ENCODE measurements at places on chromosomes 1 and 21.

DNA sequence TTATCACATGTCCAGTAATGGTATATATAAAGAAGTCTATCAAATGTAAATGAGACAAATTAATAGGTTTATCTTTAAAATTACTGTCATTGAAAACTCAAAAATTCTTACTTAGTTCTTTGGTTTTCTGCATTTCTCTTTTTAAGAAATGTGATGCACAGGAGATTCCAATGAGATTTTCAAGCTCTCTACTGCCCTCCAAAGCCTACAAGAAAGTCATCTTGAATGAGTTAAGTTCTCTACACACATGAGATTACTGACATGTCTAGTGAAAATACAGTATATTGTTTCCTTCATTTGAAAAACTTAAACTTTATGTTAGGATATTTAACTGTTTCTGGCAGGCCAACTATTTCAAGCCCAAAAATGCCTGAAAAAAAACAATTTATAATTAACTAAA, 68.8 kb downstream of the ITGB3BP start:
- DNase-seq, result no peak

- no peak for DNase-seq
Measured at GRCh38 chr21:17802572-17802971, 16.6 kb downstream of the C21orf91 start.

- no peak for DNase-seq
Measured at GRCh38 chr21:31656199-31657095, 3.0 kb upstream of the SOD1 start.

DNA sequence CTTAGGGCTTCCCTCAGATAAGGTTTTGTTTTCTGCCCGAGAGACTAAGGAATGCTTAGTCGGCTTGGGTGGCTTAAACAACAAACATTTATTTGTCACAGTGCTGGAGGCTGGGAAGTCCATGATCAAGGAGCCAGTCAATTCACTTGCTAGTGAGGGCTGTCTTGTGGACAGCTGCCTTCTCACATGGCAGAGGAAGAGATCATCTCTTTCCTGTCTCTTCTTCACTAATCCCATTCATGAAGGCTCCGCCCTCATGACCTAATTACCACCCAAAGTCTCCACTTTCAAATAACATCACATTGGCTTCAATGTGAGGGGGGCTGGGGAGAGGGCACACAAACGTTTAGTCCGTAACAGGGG, 50.5 kb upstream of the IL12RB2 start:
- DNase-seq, result no peak

- no peak for DNase-seq
Measured at GRCh38 chr1:17118706-17119075, 560 bp downstream of the PADI2 start.

GRCh38 chr1:3066826-3067225, 2.2 kb upstream of the PRDM16 start:
- no peak for DNase-seq

GRCh38 chr1:99456536-99456935, 189.4 kb upstream of the PALMD start:
- DNase-seq, result no peak

- DNase-seq, result no peak
Measured at GRCh38 chr1:27713139-27713725, 12.5 kb upstream of the FAM76A start.

DNA sequence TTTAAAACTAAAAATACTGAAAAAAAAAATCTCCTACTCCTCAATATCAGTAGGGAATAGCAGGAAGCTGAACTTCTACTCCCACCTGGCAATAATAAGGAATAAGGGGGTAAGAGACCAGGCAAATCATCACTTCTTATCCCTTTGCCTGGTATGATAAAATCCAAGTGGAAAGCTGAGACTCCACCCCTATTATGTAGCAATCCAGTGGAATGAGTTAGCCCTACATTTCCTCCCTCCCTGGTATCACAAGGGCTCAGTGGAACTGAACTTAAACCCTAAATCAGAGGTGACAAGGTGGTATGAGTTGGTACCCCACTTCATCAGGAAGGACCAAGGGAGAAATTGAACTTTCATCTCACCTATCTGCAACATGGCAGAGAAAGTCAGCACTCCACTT, 25.7 kb downstream of the TRIM33 start:
- DNase-seq, result no peak

DNA sequence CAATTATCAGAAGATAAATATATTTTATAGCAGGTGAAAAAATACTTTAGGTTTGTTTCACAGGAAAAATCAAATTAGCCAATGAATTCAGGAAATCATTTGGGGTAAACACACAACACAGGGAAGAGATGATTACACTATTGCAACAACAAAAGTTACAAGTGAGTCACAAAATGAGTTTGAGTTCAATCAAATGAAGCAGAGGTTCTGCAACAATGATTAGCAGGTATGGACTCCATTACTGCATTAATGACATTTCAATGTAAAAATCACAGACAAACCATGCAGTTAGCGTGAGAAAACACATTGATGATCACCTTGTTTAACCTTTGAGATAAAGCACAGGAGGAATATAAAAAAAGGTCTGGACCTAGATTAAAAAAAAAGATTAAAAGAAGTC, 9.7 kb downstream of the ADGRL4 start:
- DNase-seq, result no peak

- no peak for DNase-seq
Measured at GRCh38 chr1:109392788-109393616, 4.7 kb downstream of the SORT1 start.

- DNase-seq, result no peak
Measured at GRCh38 chr1:8002329-8002910, 23.7 kb downstream of the ERRFI1 start.

GRCh38 chr1:30447080-30447479, 276.3 kb downstream of the MATN1 start:
- no peak for DNase-seq

DNA sequence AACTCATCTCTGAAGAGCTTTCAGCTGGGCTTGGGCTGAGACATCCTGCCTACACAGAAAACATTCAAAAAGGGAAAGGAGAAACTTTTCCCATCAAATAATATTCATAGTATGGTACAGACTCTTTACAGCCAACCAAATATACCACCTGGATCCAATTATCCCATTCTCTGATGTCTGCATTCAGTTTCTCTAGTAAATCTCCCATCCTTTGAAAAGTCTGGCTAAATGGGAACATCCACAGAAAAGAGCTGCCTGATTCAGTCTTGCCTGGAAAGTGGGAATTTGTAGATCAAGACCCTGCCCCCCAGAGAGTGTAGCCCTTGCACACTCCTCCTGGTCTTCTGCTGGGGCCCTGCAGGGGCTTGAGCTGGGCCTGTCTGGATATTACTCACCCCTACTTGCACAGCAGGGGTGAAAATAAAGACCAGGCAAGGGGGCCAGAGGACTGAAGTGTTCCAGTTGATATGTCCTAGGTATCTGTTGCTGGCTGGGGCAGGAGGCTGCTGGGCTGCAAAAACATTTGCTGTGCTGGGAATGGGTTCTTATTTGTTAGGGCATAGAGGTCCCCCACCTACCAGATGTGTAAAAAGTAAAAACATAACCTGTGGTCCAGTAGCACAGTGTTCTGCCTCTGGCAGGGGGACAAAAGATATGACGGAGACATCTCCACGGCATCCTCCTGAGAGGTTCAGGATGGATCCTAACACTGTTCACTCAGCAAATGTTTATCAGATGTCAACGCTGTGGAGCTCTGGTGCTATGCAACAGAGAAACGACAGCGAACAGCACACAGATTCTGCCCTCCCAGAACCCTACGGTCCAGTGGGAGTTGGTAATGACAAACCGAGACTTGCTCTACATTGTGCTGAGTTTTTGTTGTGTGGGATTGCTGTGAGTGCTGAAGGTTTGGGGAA, 140.3 kb downstream of the PLXNA2 start:
- DNase-seq, result no peak

DNA sequence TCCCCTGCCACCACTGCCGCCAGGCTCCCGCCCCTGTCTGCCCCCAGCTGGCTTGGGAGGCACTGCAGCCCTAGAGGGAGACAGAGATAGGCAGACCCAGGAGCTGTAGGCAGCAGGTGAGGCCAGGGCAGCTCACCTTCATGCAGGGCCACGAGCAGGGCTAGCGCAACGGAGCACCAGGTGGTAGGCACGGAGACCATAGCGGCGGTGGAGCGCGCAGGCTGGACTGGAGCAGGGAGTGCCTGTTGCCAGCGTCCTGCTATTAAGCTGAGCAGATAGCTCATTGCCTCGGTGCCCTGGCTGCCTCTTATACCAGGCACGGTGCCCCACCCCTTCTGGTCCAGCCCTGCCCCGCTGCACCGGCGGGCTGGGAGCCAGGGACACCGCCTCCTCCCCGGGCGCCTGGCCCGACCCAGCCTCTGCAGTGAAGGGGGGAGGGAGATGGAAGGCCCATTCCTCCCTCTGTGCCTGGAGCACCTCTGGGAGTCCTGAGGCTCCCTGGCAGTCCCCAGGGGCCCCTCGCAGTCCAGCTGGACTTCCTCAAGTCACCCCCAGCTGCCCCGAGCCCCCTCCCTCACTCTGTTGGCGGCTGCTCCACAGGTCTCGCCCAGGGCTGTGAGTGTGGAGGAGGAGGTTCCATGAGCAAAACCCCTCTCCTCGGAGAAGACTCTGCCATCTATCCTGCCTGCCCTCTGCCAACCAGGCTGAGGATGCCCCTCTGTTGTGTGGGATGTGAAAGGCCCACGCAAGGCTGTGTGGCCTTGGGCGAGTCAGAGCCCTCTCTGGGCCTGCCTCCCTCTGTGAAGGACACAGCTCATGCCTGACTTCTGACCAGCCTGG, at the start of gene EDN2:
EDN2 (minus strand) TSS at position 282 of the 840 bp plus-strand sequence; CDS start at position 200, 82 bp downstream.
- no peak for DNase-seq

GRCh38 chr1:104807590-104807989, 1057.9 kb downstream of the AMY1C start:
- DNase-seq, result no peak

DNA sequence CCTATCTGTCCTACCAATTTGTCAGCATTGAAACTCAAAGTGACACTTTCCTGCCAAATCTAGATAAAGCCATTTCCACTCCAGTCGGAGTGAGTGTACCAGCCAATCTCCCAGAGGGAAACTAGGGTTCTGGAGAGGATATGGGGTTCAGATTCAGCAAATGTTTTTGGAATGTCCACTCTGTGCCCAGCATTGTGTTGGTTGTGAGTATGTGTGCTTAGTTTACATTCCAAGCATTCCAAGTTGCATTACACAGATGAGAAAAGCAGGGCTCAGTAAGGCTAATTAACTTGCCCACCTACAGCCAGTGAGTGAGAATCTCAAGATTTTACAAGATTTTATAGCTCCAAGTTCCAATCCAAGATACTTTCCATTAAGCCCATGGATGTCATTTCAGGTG, 26.4 kb upstream of the RGS16 start:
- no peak for DNase-seq

DNA sequence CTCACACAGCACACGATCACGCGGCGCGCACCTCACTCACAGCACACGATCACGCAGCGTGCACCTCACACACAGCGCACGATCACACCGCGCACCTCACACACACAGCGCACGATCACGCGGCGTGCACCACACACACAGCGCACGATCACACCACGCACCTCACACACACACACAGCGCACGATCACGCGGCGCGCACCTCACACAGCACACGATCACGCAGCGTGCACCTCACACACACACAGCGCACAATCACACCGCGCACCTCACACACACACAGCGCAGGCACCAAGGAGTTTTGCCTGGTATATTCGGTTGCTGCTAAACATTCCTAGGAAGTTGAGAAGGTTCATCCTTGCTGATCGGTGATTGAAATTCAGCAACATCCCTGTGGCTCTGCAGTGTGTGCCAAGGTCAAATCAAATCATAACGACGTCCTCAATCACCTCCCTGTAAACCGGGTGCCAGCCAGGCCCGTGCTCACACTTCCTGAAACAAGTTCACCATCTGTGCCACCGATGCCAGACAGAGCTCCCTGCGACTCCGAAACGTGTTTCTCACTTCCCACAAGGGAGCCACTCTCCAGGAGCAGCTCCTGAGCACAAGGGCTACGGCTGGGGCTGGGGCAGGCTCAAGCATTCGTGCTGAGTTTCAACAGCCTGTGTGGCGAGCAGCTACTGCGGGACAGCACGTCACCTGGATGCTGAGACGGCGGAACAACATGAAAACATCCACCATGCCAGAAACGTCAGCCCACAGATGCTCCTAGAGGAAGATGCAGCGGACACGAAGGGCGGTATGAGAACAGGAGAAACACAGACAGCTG, 30.2 kb downstream of the WDR4 start:
- DNase-seq, result no peak

- no peak for DNase-seq
Measured at GRCh38 chr1:156496211-156496761, 4.3 kb downstream of the MEF2D start.

DNA sequence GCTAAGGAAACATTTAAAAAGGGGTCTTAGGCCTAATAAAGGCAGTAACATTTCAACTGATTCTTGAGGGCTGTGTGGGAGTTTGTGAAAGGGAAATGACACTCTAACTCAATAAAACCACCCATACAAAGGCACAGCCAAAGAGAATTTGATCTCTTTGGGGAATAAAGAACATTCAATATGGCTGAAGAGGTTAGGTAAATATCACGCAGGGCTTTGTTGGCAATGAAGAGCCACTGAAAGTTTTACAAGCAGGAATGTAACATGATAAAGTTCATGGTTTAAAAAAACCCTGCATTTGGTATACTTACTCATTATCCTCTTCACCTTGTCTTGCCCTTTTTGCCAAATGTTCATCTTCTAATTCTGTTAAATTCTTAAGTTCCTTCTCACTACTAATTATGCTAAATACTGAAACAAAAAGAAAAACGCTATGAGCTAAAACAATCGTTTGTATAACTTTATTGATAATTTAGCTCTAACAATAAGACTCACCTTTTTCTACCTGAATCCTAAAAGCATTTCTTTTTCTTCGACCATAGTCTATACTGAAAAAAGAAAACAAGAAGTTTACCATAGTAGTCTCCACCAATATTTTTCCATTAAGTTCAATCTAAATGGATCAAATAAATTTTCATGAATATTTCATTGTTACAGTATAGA, 12.5 kb downstream of the NVL start:
- DNase-seq, result no peak

- DNase-seq, result no peak
Measured at GRCh38 chr1:156497078-156497742, 3.4 kb downstream of the MEF2D start.

DNA sequence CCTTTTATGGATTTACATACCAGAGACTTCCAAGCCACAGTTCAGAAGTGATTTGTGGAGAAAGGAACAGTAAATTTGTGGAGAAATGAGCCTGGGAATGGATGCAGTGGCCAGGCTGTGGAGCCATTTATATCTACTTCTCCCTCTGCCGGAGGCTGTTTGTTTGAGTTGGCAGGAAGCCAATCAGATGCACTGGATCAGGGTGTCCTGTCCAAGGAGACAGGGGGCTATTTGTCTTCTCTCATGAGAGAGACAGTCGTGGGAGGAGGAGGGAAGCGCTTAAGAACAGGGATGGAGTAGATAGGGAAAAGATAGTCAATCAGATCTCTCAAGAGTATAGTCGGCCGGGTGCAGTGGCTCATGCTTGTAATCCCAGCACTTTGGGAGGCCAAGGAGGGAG, 2.8 kb upstream of the HAPLN2 start:
- no peak for DNase-seq

All from iPS DF 19.7 (cell line).